Fibroblast of skin of left quadriceps (primary cell): ENCODE measurements at places on chromosomes 12 and 14.

DNA sequence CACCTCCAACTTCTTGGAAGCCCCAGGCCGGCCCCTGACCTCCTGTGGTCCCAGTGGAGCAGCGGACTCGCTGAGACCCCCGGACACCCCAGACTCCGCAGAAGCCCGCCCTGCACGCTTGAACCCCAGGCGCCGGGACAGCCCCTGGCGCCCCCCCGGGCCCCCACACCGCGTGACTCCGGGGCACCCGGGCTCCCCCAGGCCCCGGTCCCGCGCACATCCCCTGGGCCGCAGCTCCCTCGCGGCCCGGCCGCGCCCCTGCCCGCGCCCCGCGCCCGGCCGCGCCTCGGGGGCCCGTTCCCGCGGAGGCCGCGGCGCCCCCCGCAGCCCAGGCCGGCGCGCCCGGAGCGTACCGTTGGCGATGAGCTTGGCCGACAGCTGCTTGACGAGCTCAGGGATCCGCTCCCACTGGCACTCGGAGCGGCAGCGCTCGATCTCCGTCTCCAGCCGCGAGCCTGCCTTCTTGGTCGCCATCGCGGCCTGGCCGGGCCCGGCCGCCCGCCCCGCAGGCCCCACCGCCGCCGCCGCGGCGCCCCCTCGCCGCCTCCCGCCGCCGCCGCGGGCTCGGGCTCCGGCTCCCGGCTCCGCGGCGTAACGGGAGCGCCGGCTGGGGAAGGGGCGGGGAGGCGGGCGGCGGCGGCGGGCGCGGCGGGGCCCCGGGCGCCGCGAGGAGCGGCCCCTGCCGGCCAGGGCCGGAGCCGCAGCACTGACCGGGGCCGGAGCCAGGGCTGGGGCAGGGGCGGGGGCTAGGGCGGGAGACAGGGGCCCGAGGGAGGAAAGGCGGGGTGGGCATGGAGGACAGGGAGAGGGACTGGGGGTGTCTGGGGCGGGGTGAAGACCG is at the start of gene TTC7B:
TTC7B (minus strand) TSS at position 609 of the 841 bp plus-strand sequence; CDS start at position 474, 135 bp downstream.
- DNase-seq: no peak

DNA sequence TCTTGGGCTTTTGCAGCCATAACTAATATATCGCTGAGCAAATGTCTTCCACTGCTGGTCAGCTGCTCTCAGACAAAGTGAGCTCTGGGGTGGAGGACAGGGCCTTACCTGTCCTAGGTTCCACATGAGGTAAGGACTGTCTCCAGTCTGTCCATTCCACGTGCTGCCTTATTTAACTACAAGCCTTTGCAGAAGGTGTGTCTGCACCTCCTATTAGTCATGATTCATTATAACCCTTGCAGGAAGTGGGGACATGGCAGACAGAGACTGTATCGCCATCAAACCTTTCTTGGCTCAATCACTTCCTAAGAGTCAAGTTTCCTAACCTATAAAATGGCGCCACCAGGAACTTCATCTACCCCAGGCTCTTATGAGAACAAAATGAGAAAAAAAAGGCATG is 46.9 kb downstream of the SLC25A47 start:
- DNase-seq: no peak

DNA sequence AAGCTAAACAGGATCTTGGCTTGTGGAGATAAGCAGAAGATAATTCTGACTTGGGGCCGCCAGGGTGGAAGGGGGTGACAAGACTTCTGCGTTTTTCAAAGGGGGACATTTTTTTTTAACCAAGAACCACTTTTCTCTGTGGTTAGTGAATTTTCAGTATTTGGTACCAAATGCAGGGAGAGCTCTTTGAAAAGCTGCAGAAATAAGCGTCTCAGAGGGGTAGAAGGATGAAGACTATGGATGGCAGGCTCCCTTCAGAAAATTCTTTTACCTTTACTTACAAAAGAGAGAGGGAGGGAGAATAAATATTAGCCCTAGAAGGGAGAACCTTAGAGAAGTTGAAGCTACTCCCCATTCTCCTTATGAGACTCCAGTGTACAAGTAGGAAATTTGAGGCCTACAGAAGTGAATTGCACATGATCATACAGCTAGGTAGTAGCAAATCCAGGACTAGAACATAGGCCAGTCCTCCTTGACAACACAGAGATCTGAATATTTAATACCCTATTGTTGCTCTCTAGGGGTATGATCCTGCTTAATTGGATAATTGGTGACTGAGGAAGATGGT is 840 bp downstream of the MRPL52 start:
- no peak for DNase-seq

DNA sequence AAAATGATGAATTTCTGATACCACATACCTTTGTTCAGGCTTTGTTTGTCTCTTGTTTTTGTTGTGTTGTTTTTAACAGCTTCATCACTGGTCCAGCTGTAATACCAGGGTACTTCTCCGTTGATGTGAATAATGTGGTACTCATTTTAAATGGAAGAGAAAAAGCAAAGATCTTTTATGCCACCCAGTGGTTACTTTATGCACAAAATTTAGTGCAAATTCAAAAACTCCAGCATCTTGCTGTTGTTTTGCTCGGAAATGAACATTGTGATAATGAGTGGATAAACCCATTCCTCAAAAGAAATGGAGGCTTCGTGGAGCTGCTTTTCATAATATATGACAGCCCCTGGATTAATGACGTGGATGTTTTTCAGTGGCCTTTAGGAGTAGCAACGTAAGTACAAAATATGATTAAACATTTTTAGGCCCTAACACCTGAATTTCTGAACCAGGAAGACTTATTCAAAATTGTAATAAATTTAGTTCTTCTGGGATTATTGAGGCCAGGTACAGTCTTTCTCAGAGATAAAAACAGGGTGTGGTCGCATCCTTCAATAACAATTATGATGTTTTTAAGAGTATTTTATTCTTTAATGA is 22.4 kb downstream of the RXYLT1 start:
- DNase-seq: no peak

- DNase-seq: no peak
These were observed 3.5 kb downstream of the FOS start for GRCh38 chr14:75282170-75282554.

GRCh38 chr14:65302571-65303189 is 109.8 kb upstream of the FUT8 start:
- DNase-seq: no peak

- no peak for DNase-seq
These were observed 2.5 kb upstream of the DACT1 start for GRCh38 chr14:58635091-58635830.

DNA sequence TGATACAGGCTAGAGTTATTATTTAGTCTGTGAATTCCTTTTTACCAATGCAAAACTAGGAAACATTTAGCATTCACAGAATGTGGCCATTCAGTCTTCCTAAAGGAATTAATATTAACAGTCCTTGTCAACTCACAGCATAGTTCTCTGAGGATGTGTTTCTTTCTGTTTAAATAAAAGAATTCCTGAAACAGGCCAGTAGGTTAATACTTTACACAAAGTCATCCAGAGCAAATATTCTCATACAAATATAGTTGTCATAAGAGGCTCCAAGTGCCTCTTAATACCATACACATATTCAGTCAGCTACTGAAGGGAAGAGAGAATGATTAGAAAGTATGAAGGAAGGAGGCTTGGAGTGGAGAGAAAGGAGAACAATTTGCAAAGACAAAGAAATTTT is 120.1 kb downstream of the LMNTD1 start:
- no peak for DNase-seq

DNA sequence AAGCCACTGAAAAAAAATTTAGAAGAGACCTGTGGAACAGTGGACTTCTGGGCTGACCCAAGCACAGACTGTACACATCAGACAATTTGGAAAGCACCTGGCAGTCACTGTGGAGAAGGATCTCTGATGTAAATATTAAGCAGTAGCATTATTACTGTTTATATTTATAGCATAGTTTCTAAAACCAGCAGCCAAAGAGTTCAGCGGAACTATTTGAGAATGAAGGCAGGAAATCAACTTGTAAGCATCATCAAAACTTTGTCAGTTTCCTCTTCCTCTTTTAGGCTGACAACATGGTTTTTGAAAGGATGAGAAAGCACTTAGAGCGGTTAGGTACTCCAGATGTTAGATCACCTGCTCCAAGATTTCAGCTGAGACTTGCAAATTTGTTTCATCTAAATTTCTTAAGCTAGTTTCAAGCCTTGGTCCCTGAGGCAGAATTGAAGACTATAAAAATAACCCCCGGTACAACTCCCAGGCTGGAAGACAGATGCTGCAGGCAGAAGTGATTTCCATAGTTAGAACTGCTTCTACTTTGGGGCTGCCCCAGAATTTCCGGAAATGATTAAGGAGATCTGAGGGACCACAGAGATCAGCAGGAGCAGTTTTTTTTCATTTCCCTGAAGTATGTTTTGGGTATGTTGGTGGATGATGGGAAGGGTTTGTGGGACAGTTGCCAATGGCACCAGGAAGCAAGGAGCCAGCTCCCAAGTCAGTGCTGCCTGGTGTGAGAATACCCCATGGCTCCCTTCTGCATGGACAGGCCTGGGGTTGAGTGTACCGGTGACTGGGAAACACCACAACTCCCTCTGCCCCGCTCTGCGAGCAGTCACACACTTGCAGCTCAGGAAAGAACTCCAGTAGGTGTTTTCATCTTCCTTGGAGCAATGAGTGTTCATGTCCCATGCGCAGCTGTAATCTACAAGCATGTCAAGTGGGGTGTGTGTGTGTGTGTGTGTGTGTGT is 354.5 kb downstream of the NUAK1 start:
- no peak for DNase-seq

- peak; percentile 21 for DNase-seq
These were observed 24.8 kb downstream of the KCNA1 start for GRCh38 chr12:4934407-4935035.

GRCh38 chr12:54549774-54550451 is 512 bp downstream of the PDE1B start:
- no peak for DNase-seq

DNA sequence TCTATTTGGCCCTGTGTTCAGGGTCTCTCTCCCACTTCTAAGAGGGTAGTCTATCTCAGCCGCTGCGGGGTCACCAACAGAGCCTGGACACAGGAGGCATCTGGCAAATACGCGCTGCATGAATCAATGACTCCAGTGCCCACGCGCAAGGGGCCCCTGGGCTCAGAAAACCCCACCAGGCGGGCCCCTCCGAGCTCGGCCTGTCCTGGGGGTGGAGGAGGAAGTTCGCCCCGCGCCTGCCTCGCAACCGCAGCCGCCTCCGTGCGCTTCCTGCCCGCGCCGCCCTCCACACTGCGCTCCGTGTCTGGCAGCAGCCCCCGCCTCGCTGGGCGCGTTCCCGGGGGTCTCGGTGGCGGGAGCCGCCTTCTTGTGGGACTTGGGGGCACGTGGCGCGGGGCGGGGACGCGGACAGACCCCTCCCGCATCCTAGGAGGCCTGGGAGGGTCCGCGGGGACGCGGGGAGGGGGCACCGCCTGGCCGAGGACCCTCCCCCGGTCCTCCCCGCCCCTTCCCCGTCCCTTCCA is 811 bp upstream of the FBRSL1 start:
- no peak for DNase-seq

DNA sequence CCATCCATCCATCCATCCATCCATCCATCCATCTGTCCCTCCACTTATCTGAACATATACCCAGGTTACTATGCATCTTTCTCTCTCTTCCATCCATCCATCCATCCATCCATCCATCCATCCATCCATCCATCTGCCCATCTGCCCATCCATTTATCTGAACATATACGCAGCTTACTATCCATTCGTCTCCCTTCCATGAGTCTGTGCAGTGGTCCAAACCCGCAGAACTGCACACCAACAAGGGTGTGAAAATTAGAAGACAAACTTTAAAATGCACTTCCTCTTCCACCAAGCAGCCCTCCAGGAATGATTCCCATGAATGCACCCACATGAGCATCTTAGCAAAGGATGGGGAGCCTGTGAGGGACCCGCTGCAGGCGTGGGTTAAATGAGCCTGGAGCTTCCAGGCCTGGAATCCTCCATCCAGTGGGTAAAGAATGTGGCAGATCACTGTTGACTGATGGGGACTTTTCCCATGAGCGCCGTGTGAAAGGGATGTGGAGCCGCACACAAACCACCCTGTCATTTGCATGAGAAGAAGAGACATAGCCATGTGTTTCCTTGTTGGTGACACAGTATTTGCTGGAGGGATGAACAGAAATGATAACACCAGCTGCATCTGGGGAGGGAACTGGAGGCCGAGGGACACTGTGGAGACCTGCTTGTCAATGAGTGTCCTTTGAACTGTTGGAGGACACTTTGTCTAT is 376.6 kb downstream of the ADGRD1 start:
- DNase-seq: no peak

DNA sequence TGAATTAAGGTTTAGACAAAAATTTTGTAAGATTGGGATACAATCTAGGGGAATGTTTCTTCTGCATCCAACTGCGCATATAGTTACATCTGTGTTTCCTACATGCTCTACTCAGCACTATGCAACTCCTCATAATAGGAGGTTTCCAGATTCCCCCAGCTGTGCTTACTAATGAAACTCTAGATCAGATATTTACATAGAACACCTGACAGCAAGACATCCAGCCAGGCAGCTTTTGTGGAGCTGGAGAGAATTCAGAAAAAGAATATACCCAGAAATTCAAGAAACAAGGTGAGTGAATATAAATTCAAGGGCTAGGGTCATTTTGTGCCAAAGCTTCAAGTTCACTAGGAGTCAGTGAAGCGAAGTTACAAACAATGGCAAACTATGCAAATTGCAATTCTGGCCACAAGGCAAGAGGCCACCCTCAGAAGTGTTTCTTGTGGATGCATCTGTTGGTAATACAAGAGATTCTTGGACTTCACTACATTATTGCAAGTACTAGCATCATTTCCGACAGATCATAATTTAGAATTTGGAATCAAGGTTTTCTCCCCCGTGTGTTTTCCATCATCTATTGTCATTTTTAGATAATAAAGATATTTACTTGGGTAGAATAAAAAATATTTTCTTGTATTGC is 341.2 kb upstream of the NAV3 start:
- DNase-seq: no peak

DNA sequence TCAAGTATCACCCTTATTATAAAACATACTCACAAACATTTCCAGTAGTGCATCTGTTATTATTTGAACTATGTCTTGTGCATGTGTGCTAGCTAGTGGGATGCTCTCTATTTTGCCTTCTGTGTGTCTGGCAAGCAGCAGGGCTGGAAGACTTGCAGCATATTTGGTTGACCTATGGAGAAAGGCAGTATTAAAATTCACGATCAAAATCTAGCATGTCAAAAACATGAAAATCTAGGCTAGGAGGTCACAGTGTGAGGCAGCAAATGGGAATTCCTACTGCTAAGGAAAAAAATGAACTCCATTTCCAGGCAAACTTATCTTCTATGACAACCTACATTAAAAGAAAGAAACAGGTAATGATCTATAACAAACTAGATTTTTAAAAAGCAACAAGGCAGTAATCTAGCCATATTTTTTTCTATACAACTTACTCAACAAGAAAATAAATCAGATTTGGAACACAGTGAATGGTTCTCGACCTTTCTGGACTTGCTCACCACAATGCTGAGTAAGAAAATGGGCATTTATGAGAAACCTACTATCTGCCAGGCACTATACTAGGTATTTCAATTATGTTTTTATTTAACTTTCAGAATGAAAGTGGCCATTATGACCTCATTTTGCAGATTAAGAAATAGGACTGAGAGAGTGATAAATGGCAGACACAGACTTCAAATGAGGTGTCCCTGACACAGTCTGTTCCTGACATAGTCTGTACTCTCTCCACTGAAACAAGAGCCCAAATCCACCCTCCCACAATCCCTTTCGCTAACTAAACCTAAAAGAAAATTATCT is 96.8 kb downstream of the TXNDC16 start:
- DNase-seq: no peak
